ENCODE measurements at places on chromosomes 13 and 19.

DNA sequence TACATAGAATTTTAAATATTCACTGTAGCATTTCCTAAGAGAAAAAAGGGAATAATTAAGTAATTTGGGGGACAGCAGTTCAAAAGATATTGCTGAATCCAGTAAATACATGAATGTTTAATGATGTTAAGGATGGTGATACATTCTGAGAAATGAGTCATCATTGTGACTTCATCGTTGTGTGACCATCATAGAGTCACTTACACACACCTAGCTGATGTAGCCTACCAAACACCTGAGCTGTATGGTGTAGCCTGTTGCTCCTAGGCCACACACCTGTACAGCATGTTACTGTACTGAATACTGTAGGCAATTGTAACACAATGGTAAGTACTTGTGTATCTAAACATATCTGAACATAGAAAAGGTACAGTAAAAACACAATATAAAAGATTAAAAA lies 34.8 kb downstream of the ATP7B start:
- no peak overlapping the region for H3K27ac ChIP-seq
- no peaks in the 10 kb centered on the region for H3K4me1 ChIP-seq
- no peaks in the 10 kb centered on the region for H3K27me3 ChIP-seq
- no peaks in the 10 kb centered on the region for H3K36me3 ChIP-seq
- no peak overlapping the region for H3K4me3 ChIP-seq
- DNase-seq: no peak

GRCh38 chr19:19860756-19861390 lies 4.8 kb upstream of the ZNF253 start:
- H3K4me1 ChIP-seq: no peaks in the 10 kb centered on the region
- no peaks in the 10 kb centered on the region for H3K27me3 ChIP-seq
- DNase-seq: no peak

GRCh38 chr13:21075011-21075378 lies 13.6 kb upstream of the LATS2 start:
- DNase-seq: no peak
- peak overlapping the region; percentile 63 for H3K4me3 ChIP-seq
- peak overlapping the region; percentile 57 for H3K27ac ChIP-seq
- peaks cover 13% of the 10 kb centered on the region for H3K4me1 ChIP-seq
- no peaks in the 10 kb centered on the region for H3K27me3 ChIP-seq

GRCh38 chr19:4571305-4571917 lies 11.9 kb upstream of the SEMA6B start:
- no peaks in the 10 kb centered on the region for H3K4me1 ChIP-seq
- no peak for DNase-seq
- no peaks in the 10 kb centered on the region for H3K36me3 ChIP-seq
- no peak overlapping the region for H3K27ac ChIP-seq
- no peaks in the 10 kb centered on the region for H3K27me3 ChIP-seq

DNA sequence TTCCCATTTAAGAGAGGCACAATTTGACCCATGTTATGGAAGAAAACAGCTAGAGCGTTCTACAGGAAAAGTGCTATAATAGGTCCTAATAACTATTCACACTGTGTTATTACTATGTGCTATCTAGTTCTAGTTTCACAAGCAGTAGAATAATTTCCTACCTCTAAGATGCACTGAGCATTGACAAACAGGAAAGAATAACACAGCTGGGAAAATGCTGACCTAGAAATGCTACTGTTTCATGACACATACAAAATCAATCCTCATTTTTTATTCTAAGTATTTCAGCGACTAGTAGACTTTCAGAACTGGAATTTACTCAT lies 259.5 kb downstream of the ITGBL1 start:
- no peak for DNase-seq
- no peak overlapping the region for H3K27ac ChIP-seq
- no peaks in the 10 kb centered on the region for H3K27me3 ChIP-seq
- H3K36me3 ChIP-seq: no peaks in the 10 kb centered on the region
- no peaks in the 10 kb centered on the region for H3K4me1 ChIP-seq

DNA sequence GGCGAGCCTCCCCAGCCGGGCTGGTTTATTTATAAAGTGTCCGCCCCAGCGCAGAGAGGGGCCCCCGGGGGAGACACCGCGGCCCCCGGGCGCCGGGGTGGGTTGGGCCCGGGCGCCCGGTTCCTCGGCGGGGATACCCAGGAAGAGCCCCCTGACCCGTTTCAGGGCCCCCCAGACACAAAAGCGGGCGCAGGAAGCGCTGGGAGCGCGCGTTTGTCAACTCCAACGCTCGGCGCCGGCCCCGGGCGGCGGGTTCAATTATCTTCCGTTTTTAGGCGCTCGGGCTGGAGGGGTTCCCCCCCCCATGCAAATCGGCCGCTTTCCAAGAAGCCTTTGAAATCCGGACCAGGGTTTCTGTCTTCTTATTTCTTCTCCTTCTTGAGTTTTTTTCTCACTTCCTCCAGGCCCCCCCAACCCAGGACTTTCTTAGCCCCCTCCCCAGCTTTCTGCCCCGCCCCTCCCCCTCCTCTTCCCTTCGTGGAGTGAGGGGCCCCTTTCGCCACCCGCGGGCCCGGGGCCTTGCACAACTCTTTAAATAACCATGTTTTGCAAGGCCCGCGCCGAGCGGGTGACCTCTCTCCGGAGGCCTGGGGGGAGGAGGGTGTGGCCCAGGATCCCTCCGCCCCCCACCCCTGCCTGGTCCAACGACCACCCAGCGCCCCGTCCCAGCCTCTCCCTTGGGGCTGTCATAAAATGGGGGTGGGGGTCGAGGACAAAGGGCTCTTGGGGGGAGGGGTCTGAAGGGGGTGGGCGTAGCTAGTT lies 935 bp downstream of the ARID3A start:
- peaks cover 19% of the 10 kb centered on the region for H3K4me1 ChIP-seq
- no peaks in the 10 kb centered on the region for H3K27me3 ChIP-seq
- peak overlapping the region; percentile 92 for H3K4me3 ChIP-seq
- H3K27ac ChIP-seq: peak overlapping the region; percentile 91

GRCh38 chr13:20664351-20664750 lies 39.1 kb upstream of the IL17D start:
- no peak for DNase-seq
- no peaks in the 10 kb centered on the region for H3K36me3 ChIP-seq

DNA sequence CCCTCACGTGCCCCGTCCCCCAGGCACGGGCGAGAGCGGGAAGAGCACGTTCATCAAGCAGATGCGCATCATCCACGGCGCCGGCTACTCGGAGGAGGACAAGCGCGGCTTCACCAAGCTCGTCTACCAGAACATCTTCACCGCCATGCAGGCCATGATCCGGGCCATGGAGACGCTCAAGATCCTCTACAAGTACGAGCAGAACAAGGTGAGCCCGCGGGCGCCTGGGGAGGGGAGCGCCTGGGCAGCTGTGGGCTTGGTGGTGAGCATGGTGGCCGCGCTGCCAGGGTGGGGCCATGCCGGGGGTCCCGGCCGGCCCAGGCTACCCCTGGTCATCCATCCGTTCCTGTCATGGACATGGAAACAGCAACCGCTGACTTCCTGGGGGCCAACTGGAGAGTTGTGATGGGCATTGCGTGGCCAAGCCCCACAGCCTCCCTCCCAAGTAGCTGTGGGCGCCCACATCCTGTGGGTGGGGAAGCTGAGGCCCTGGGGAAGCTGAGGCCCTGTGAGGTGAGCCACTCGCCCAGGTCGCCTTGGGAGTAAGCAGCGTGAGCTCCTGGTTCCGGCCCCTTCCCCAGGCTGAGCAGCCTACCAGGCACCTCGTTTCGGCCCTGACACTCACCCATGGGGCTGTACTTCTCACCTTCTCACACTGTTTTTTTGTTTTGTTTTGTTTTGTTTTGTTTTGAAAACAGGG lies 16.1 kb downstream of the GNA11 start:
- H3K4me3 ChIP-seq: no peak overlapping the region
- H3K4me1 ChIP-seq: peaks cover 25% of the 10 kb centered on the region
- no peaks in the 10 kb centered on the region for H3K27me3 ChIP-seq
- DNase-seq: no peak

DNA sequence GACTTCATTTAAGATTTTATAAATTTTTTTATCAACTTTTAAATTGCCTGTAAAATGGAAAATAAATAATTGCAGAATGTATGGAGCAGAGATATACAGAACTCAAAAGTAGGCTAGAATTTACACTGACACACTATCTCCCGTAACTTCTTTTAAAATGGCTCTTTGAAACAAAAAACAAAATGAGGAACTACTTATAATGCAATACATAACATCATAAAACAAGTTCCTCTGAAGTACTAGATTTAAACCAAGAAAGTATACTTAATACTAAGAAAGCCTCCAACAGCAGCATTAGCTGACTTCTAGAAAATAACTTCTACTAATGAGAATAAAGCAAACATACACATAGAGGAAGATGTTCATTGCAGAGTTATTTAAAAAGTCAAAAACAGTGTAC lies 17.0 kb downstream of the RBM26 start:
- H3K27ac ChIP-seq: no peak overlapping the region
- H3K4me1 ChIP-seq: peaks cover 37% of the 10 kb centered on the region
- H3K27me3 ChIP-seq: no peaks in the 10 kb centered on the region
- no peak overlapping the region for H3K4me3 ChIP-seq

DNA sequence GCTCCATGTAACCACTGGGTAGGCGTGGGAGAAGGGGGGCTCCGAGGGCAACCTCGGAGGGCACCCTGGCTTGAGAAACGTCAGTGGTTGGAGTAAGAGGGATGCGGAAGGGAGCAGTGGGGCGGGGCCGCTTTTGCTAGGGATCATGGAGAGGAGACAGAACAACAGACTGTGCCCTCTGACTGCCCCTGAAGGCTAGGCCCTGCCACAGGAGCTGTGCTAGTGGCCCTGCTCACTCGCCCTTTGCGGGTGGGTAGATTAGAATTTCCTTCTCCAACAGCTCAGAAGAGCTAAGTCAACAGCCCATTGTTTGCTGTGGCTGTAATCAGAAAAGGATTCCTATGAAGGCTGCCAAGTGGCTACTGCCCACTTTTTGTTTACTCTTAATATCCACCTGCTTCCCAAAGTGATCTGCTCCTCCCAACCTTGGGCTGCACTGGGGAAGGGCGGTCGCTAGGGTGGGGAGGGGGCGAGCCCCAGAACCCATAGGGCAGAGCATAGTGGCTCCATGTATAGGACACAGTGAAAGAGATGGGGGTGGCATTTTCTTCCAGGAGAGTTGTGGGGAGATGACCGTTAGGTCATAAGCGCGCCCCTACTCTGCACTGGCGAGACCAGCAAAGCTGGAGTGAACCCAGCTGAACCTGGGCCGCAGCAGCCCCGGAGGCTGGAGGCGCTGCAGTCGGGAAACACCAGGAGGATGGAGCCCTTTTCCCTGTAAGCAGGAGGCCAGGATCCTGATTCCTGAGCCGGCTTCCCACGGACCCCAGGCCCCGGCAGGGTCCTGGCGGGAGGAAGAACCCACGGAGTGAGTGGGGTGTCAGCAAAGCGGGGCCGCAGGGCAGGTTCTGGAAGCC lies 1.9 kb upstream of the C1QTNF9 start:
- no peaks in the 10 kb centered on the region for H3K36me3 ChIP-seq
- no peaks in the 10 kb centered on the region for H3K27me3 ChIP-seq
- peaks cover 5% of the 10 kb centered on the region for H3K4me1 ChIP-seq
- H3K27ac ChIP-seq: no peak overlapping the region

GRCh38 chr13:40790154-40790616 lies 774 bp downstream of the SLC25A15 start:
- H3K4me3 ChIP-seq: peak overlapping the region; percentile 74
- no peak for DNase-seq
- H3K27ac ChIP-seq: peak overlapping the region; percentile 83
- no peaks in the 10 kb centered on the region for H3K27me3 ChIP-seq
- H3K36me3 ChIP-seq: no peaks in the 10 kb centered on the region
- H3K4me1 ChIP-seq: peaks cover 5% of the 10 kb centered on the region

DNA sequence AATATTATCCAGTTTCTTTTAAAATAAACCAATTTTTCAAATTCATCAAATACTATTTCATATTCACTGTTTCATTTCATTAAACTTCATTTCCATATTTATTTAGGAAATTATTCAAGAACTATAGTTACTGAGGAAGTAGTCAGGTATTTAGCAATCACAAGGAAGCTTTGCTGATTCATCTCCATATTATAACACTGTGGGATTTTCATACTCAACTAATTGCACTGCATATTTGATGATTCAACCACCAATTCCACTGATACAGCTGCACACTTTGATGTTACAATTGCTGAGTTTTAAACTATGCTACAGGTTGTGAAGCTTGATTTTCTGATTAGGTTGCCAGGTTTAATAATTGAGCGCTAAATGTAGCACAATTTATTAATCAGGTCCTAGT lies 556.8 kb upstream of the SLITRK1 start:
- no peaks in the 10 kb centered on the region for H3K36me3 ChIP-seq
- H3K27ac ChIP-seq: no peak overlapping the region
- no peaks in the 10 kb centered on the region for H3K27me3 ChIP-seq
- no peaks in the 10 kb centered on the region for H3K4me1 ChIP-seq
- H3K4me3 ChIP-seq: no peak overlapping the region

DNA sequence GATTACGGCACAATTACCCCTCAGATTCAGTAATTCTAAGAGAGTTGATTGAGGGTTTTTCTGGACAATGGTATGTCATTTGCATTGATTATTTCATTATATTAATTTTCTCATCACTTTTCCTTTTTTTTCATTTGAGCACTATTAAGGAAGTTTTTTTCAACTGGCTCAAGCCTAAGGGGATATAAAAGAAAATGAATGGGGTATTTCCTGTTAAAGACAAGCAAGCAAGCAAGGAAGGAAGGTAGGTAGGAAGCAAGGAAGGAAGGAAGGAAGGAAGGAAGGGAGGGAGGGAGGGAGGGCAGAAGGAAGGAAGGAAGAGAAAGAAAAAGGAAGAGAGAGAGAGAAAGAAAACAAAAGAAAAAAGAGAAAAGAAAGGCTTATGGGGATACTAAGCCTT lies 620.3 kb downstream of the DIAPH3 start:
- no peak overlapping the region for H3K27ac ChIP-seq
- H3K27me3 ChIP-seq: no peaks in the 10 kb centered on the region
- no peaks in the 10 kb centered on the region for H3K4me1 ChIP-seq
- H3K36me3 ChIP-seq: no peaks in the 10 kb centered on the region
- no peak for DNase-seq

DNA sequence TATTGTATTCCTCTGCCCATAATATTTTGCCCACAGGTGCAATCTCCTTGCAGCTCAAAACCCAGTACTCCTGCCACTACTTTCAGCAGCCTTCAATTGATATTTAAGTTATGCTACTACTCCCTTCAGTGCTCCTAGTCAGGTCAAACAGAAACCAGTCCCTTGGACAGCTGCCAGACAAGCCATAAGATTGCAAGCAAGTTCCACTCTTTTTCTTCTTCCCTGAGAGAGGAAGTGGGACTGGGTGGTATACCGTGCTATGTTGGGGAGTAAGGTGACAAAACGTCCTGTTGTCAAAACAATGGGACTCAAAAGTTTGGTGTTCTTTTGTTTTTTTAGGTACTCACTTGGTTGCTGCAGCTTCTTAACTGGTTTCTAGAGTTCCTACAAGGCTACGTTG lies 63.1 kb upstream of the FRY start:
- H3K27ac ChIP-seq: no peak overlapping the region
- DNase-seq: no peak
- H3K4me1 ChIP-seq: no peaks in the 10 kb centered on the region
- no peaks in the 10 kb centered on the region for H3K36me3 ChIP-seq
